ENCODE measurements at places on chromosomes 11 and 22. TPM values are rescaled to one million over a fixed set of nuclear protein-coding genes. Genes with fewer than 3 reads are reported as not detected.

Gene KRTAP5-11
- total RNA-seq = not detected

Gene MAPK11
- 16.3 TPM for total RNA-seq

Gene OR8A1
- total RNA-seq = not detected

Gene PRR5L
- 5.7 TPM for total RNA-seq
